ENCODE measurements at places on chromosomes 4 and X.

- DNase-seq: no peak
Observed at GRCh38 chrX:31808357-31808756, 736.5 kb upstream of the FTHL17 start.

GRCh38 chrX:2387614-2388239, 113.0 kb downstream of the DHRSX start:
- no peak for DNase-seq

DNA sequence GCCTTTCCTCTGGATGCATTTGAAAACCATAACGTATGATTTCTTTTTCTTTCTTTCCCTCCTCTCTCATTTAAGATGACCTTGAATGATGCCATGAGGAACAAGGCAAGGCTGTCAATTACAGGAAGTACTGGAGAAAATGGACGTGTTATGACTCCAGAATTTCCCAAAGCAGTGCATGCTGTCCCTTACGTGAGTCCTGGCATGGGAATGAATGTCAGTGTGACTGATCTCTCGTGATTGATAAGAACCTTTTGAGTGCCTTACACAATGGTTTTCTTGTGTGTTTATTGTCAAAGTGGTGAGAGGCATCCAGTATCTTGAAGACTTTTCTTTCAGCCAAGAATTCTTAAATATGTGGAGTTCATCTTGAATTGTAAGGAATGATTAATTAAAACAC, 142.8 kb downstream of the GRIA2 start:
- no peak for DNase-seq

- no peak for DNase-seq
Observed at GRCh38 chr4:170008371-170008770, 17.8 kb downstream of the MFAP3L start.

- no peak for DNase-seq
Observed at GRCh38 chr4:141630854-141631253, 5.5 kb upstream of the IL15 start.
